ENCODE measurements at places on chromosomes 5 and 9.

GRCh38 chr5:59062986-59063683 is 480.3 kb downstream of the RAB3C start:
- DNase-seq: no peak

- DNase-seq: no peak
These were observed 103.4 kb upstream of the SPRY4 start for GRCh38 chr5:142428036-142428772.

GRCh38 chr5:177109810-177110209 is 23.1 kb downstream of the FGFR4 start:
- no peak for DNase-seq

GRCh38 chr5:10685115-10685521 is 75.9 kb downstream of the DAP start:
- no peak for DNase-seq

Measured in T-helper 2 cell (primary cell).